ENCODE measurements at places on chromosomes 12 and 14.

- no peak for DNase-seq
Measured at GRCh38 chr14:60396718-60397343, 89.0 kb downstream of the C14orf39 start.

DNA sequence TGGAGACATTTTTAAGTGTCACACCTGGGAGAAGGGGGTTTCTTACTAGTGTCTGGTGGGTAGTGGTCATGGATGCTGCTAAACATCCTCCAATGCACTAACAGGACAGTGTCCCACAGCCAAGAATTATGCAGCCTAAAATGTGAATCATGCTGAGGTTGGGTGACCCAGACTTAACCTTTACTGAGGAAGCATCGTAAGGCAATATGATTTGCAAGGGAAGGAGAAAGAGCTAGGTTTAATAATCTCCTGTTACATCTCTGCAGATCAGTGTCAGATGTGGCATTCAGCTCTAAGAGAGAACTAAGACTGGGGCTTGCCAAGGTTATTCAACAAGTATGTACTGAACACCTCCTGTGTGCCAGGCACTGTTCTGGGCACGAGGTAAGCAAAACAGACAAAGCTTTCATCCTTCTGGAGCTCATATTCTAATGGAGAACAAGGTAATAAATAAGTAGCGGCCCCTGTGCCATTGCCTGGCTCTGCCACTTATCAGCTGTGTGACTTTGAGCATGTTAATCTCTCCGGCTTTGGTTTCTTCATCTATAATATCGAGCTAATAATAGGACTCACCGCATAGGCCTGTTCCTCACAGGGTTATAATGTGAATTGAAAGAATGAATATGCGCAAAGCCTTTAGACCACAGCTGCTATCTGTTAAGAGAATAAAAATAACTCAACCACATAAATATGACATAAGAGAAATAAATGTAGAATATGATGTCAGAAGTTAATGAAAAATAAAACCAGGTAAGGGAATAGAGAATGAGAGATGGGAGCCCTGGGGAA is 13.5 kb upstream of the GOLGA5 start:
- DNase-seq = no peak

- no peak for DNase-seq
Measured at GRCh38 chr12:31572900-31573600, 17.9 kb downstream of the DENND5B start.

DNA sequence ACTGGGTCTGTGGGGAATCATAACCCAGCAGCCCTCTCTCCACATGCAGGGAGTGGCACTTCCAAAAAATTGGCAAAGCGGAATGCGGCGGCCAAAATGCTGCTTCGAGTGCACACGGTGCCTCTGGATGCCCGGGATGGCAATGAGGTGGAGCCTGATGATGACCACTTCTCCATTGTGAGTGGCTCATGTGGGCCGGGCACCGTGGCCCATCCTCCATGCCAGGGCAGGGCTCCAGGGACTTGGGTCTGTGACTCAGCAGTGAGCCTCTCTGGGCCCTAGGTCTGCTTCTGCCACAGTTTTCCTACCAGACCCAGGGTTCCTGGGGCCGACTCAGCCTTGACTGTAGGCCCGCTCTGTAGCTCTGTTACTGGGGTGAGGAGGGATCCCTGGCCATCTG is 2.2 kb downstream of the NPFF start:
- no peak for DNase-seq

DNA sequence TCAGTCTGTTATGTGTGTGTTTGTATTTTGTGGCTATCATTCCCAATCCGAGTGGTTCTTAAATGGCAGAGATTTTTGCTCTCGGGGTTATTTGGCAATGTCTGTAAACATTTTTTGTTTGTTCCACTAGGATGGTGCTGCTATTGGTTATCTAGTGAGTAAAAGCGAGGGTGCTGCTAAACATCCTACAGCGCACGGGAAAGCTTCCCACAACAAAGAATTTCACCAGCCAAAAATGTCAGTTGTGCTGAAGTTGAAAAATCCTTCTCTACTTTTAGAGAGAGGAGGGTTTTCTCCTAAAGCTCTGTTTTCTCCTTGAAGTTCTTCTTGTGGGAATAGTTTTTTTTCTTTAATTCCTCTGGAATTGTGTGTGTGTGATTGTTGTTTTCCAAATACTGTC is 2.4 kb downstream of the EXD2 start:
- DNase-seq = no peak

- no peak for DNase-seq
Measured at GRCh38 chr14:61616524-61617185, 78.7 kb upstream of the HIF1A start.

Data from nucleus accumbens (tissue), 56 donors.